Posterior cingulate gyrus (tissue), 11 donors: ENCODE measurements at places on chromosomes 13 and 19.

DNA sequence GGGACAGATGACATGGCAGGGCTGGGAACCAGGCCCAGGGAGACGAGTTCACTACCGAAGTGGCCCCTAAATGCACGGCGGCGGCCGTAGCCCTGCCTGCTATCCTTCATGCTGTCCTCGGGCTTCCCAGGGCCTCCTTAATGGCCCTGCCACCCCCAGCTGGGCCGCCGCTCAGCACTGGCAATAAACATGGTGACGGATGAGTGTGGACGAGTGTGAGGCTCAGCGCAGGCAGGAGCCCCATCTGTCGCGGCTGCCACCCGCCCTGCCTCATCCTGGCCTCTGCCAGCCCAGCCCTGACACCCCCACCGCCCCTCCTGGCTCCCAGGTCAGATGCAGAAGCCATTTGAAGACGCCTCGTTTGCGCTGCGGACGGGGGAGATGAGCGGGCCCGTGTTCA lies 13.6 kb downstream of the PIN1 start:
- no peak for DNase-seq

DNA sequence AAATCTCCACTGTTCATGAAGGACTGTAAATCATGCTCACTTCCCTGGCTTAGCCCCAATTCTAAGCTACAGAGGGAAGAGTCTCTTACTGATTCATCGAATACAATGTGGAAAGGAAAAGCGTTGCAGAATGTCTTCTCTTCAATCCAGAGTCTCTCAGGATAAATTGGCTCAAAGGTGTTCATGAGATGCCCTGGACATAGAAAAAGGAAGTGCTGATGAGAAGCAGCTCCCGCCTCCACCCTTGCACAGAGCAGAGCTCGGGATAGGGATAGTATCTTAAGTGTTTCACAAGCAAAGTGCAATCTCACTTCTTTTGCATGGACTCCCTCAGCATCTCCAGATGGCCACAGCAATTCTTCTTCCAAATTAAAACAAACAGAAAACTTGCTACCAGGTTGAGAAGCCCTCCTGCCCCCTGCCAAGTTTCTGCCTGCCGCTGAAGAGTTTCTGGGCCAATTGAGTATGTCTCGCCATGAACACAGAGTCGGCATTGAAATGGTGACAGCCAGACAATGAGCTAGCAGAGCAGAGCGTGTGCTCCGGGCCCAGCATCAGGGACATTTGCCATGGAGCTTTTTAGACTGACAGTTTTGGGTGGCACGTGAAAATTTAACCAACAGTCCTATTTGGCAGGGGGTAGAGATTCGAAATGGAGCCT lies 85.7 kb downstream of the C13orf42 start:
- DNase-seq: no peak

DNA sequence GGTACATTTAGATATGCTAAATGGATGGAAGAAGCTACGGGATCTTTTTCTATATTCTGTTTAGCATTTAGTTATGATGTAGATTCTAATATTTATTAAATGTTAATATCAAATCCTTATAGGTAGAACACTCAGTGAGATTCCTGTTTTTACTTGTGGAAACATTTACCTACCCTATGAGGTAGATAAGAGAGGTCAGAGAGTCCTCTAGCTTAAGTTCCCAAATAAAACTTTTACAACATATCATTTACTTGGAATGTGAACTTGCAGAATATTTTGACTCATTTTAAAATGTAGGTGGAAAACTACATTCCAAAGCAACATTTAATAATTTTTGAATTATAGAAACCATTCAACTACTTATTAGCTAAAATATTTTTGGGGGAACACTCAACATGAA lies 63.7 kb downstream of the UBL3 start:
- no peak for DNase-seq

DNA sequence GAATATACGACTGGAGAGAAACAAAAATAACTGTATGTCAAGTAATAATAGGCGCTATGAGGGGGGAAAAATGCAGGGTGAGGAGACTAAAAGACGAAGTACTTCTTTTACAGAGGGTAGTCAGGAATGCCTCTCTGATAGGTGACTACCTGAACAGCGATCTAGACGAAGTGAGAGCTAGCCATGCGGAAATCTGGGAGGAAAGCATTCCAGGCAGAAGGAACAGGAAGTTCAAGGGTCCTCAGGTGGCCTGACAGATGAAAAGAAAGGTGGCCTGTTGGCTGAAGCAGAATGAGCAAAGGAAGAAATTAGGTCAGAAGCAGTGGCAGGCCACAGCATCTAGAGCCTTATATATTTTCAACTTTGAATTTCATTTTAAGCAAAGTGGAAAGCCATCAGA lies 13.3 kb downstream of the ZDHHC20 start:
- no peak for DNase-seq

- no peak for DNase-seq
Observed at GRCh38 chr19:18798384-18799352, 7.6 kb upstream of the COMP start.

GRCh38 chr19:18995804-18996241 lies 37.5 kb downstream of the SUGP2 start:
- DNase-seq: peak; percentile 97

DNA sequence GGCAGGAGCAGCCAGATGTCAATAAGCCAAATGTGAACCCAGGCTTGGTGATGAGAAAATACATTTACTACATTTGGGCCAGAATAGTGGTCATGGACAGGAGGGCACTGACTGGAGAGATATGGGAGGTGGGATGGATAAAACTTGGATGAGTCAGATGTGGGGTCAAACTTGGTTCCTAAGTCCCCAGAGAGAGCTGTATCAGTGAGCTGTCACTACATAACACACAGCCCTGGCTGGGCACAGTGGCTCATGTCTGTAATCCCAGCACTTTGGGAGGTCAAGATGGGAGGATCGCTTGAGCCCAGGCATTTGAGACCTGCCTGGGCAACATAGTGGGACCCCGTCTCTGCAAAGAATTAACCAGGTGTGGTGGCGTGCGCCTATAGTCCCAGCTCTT lies 51.6 kb upstream of the EHD2 start:
- no peak for DNase-seq

DNA sequence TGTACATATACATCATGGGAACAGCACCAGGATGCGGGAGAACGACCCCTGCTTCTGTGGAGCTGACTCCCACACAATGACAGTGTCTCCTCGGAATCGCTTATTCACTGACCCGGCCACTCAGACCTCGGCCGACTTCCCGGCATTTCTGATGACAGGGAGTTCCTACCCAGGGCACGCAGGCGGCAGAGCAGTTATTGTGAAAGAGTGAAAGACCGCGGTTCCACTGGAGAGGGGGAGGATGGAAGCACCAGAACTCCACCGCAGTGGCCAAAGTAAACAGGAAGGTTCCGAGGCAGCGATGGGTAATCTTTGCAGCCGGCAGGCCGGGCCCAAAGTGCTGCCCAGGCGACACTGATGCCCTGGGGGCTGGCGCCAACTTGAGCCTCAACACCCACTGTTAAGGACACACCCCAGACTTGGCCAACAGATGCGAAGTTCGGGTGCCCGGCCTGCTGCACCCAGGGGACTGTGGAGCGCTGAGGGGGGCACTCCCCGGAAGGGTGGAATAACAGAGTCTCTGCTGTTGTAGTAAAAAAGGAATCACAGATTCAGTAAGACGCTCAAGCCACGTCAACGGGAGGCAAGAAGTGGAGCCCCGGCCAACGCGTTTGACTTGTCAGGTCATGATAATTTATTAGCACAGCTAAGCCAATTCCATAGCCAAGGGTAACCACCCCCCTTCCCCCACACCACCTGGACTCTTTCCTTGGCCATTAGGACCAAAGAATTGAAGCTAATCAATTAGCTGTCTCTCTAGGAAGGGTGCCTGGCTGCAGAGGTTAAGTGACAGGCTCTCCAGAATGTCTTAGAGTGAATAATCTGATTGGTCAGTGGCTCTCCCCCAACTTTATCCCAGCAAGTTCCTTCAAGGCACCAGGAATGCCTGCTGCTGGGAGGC lies 5.8 kb downstream of the MLLT1 start:
- peak; percentile 88 for DNase-seq

- no peak for DNase-seq
Observed at GRCh38 chr19:275958-276646, 15.1 kb downstream of the PLPP2 start.

GRCh38 chr13:74288361-74288911 lies 154.2 kb upstream of the KLF12 start:
- peak; percentile 77 for DNase-seq

- no peak for DNase-seq
Observed at GRCh38 chr13:109740121-109740520, 46.3 kb downstream of the IRS2 start.

GRCh38 chr13:95707442-95708390 lies 30.8 kb downstream of the DNAJC3 start:
- no peak for DNase-seq

- DNase-seq: no peak
Observed at GRCh38 chr13:46468570-46469463, 81.8 kb upstream of the RUBCNL start.

DNA sequence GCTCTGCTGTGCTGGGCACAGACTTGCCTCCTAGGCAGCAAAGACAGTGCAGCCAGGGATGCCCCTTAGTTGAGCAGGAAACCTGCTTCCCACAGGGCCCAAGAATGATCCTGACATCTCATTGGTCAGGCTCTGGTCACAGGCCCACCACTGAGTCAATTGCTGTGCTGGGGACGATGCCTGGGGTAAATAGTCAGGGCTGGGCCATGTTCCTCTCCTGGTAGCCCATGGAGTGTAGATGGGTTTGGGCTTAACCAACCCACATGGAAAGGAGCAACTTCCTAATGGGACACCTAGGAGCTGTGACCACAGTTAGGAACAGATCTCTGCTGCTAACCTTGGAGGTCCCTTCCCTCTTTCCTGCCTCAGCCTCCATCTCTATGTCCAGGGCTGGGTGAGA lies 212.5 kb upstream of the ZNF536 start:
- DNase-seq: no peak

DNA sequence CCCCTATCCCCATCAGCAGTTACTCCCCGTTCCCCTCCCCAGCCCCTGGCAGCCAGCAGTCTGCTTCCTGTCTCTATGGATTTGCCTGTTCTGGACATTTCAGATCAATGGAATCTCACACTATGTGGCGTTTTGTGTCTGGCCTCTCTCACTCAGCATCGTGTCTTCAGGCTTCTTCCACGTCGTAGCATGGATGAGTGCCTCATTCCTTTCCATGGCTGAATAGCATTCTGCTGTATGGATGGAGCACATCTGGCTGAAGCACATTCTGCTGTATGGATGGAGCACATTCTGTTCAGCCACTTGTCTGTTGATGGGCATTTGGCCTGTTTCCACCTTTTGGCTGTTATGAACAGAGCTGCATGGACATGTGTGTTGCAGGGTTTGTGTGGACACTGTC lies 29.5 kb downstream of the CRTC1 start:
- no peak for DNase-seq

- no peak for DNase-seq
Observed at GRCh38 chr19:1527650-1528309, 3.9 kb downstream of the PLK5 start.

GRCh38 chr13:28545583-28546333 lies 50.8 kb upstream of the FLT1 start:
- DNase-seq: no peak

DNA sequence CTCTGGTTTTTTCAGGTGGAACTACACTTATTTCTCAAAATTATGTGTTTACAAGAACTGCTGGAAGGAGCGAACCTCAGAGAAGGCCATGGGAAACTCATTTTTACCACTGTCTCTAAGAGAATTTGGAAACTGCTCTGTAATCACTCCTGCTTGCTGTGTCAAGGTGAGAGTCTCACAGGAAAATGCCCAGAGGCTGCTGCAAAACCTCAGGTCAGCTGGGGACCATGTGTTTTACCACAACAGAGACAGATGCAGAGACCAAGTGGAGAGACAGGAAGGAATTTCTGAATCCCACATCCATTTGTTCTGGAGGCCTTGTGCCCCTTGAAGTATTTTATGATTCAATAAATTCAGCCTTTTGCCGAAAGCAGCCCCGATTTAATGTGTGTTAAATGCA lies 743.8 kb upstream of the SLC10A2 start:
- DNase-seq: no peak

GRCh38 chr13:77291774-77292173 lies 35.1 kb downstream of the MYCBP2 start:
- no peak for DNase-seq

GRCh38 chr19:41161903-41162302 lies 31.1 kb upstream of the CYP2S1 start:
- DNase-seq: no peak

DNA sequence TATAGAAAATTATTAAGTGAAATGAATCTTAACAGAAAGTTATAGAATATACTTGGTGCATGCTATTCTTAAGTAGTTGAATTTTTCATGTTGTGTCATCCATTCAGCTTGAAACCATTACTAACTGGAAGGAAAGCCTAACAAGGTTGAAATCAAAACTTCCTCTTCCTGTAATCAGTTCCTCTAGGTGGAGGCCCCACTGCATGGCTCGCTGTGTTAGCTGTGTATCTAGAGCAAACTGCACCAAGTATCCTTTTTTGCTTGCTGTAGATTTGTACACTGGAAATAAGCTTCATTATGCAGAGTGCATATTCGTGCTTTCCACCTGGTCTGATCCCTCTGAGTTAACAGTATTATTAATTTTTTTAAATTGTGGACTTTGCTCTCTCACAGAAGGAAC lies 1146.1 kb downstream of the EFNB2 start:
- DNase-seq: no peak

- no peak for DNase-seq
Observed at GRCh38 chr13:22470075-22470474, 710.7 kb upstream of the SGCG start.

DNA sequence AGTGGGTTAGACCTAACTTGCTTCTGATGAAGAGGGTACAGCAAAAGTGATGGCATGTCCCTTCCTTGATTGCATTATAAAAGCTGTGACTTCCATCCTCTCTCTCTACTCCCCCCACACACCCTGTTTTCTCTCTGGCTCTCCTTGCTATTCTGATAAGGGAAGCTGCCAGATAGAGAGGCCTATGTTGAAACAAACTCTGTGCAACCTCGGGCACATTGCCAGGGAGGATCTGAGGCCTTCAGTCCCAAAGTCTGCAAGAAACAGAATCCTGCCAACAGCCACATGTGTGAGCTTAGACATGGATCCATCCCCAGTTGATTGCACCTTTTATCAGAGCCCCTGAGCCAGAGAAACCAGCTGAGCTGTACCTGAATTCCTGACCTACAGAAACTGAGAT lies 44.8 kb upstream of the ARGLU1 start:
- DNase-seq: no peak

DNA sequence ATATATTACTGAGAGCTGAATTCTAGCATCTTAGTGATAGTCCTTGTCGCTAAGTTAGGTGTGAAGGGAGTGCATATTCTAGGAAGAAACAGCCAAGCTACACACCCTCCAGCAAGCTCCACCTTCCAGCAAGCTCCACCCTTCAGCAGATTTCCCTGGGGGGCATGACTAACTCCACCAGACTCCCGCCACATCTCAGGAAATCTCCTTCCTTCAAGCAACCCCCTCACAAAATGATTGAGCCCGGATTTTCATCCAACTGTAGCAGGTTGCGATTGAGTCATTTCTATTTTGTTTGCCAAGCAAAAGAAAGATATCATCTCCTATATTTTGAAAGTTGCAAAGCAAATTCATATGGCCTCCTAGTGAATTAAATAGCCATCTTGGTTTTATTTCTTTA lies 162.1 kb upstream of the TMTC4 start:
- no peak for DNase-seq

- no peak for DNase-seq
Observed at GRCh38 chr13:51643882-51644281, 59.6 kb downstream of the WDFY2 start.

- DNase-seq: no peak
Observed at GRCh38 chr13:103272770-103273169, 206.6 kb upstream of the SLC10A2 start.
